Ecto neural progenitor cell (in vitro differentiated cells): ENCODE measurements at places on chromosomes 7 and 10.

DNA sequence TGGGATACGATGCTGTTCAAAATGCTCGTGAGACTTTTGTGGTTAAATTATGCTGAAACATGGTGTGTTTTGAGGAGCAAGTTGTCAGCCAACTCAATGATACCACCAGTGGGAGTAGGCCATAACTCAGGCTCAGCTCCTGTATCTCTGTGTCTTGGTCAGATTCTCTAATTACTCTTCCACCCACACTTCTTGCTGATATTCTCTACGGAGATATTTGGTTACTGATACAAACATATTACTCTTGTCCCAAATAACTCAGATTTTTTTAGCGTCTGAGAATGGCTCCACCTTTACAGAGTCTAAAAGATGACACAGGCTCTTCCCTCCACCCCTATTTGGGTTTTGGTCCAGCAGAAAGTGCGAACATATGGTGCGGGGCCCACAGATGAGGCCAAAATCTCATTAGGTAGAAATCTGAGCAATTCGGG lies 168.9 kb downstream of the PKD1L1 start:
- no peak for DNase-seq

DNA sequence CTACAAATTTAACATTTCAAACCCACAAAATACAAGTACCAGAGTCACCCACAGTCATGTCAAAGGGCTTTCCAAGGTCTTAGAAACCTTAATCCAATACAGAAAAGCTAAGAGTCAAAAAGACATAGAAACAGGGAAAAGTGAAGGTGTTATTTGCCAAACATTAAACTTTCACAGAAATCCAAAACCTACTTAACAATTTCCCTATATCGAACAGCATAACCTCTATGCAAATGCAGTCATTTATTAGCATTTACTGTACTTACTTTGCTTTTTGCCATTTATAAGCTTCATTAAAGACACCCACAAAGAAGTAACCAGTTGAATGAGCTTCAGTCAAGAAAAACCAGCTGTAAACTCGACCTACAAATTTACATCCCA lies 1.6 kb downstream of the PANK1 start:
- no peak for DNase-seq

DNA sequence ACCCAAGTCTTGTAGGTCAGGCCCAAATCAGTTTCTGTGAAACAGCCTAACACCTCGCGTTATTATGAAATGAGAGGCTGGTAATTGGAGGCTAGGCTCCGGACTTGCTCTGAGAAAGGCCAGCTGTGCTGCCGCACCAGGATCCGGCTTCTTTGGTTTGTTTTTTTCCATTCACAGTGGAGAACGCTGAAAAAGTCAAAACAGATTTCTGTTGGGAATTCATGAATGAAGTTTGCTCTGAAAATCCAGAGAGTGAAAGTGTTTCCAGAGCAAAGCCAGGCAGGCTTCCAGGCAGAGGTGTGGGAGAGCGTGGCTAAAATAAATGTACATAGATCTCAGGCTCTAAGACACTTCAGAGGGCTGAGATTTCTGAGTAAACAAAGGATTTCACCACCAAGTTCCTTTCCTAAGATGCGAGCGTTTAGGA lies 240.1 kb downstream of the TRIL start:
- DNase-seq, result no peak

GRCh38 chr7:128266883-128267594 lies 26.0 kb downstream of the LEP start:
- peak; percentile 84 for DNase-seq

- DNase-seq, result no peak
Observed at GRCh38 chr7:38465956-38466355, 165.2 kb downstream of the AMPH start.

GRCh38 chr10:89915021-89915420 lies 213.6 kb downstream of the KIF20B start:
- no peak for DNase-seq
